ENCODE measurements at places on chromosomes 3 and 15.

- no peak for DNase-seq
These were observed 55.5 kb downstream of the SATB1 start for GRCh38 chr3:18369551-18370185.

DNA sequence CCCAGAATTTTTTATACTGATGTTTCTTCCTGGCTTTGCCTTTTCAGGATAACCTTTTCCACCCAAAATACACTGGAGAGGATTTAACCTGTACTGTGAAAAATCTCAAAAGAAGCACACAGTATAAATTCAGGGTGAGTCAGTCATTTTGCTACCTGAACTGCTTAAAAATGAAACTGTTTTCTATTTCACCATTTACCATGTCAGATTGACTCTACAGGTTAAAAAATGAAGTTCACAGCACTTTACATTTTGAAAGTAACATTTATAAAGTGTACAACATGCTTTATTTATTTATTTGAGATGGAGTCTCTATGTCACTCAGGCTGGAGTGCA is 115.2 kb downstream of the GHSR start:
- DNase-seq: no peak

- no peak for DNase-seq
These were observed 50.6 kb downstream of the CFAP20DC start for GRCh38 chr3:58999134-58999773.

GRCh38 chr3:48709051-48709461 is 8.0 kb downstream of the IP6K2 start:
- no peak for DNase-seq

DNA sequence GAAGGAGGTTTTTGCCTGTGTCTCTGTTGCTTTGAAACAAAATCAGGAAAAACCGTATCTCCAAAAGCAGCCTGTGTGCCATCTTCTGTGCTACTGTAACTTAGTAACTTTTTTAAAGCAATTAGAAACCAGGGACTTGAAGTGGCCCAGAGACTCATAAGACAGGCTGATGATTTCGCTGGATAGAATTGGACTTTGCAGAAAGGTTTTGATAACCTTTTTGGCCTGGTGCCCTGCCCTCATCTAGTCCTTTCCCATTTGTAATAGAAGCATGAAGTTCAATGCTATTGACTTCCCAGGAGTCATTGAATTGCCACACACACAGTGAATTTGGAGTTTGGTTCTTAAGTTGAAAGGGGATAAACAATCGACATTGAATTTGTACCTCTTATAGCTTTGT is 157.2 kb downstream of the PTPRG start:
- no peak for DNase-seq

DNA sequence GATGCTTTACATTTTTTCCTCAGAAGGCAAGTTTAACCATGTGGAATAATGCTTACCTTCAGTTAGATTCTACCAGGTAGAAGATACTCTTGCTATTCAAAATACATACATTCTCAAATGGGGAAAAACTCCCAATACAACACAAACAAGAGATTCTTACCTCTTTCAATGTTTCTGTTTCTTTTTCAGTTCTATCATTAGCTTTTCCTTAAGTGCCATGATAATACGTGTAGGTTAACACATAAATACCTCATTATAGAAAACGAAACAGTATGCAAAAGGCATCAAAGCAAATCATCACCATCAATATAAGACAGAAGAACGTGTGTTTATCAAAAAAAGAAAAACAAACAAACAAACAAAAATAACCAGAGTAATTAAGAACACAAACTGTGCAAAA is 300.7 kb upstream of the ROBO1 start:
- no peak for DNase-seq

GRCh38 chr3:35215525-35216500 is 423.5 kb upstream of the ARPP21 start:
- no peak for DNase-seq

GRCh38 chr3:109339197-109339596 is 1.9 kb upstream of the DPPA4 start:
- no peak for DNase-seq

DNA sequence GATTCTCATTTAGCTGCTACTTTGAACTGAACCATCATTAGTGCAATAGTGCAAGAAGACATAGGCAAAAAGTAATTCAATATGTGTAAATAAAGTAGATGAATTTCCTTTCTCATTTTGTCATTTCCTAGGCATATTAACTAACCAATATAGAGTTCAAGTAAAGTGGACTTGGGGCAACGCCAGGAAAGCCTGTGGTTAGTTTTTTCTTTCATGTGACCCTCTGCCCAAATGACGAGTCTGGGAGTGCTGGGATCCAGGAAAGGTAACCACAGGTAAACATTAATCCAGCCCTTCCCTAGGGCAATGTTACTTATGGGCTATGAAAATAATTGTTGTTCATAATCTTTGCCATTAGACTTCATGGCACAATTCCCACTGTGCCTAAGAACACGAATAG is 181.0 kb downstream of the VPS13C start:
- DNase-seq: no peak

- no peak for DNase-seq
These were observed 999.7 kb upstream of the ALCAM start for GRCh38 chr3:104367000-104367399.

GRCh38 chr15:98217356-98217755 is 256.9 kb downstream of the ARRDC4 start:
- DNase-seq: no peak

GRCh38 chr3:65037861-65038260 is 350.1 kb upstream of the ADAMTS9 start:
- DNase-seq: no peak

DNA sequence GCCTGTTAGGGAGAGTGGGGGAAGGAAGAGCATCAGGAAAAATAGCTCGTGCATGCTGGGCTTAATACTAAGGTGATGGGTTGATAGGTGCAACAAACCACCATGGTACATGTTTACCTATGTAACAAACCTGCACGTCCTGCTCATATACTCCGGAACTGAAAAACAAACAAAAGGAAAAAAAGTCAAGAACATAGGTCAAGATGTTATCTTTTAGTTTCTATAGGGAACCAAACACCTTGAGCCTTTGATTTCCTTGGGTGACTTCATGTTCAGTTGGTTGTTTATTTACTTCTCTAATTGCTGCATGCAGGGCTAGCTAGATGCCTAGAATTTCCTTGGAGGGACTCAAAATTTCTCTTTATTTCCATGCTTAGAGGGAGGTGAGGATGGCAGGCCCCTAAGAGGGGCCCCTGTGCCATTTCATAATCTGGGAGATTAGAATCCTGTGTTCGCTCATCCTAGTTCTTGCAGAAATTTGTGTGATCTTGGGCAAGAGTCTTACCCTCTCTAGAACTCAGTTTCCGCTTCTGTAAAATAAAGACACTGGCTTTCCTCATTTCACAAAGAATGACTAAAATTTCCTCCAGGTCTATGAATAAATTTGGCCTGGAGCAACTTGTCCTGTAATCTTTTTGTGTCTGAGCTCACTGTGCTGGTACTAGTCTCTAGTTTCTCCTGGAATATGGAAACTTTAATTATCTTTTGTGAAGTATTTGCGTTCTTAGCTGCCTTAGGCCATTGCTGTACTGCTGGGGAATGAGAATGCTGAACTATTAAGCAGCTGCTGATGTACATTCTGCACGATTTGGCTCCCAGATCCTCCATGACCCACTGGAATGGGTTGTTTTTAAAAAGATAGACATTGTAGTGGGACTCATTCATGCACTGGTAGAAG is 457.5 kb downstream of the EDEM1 start:
- no peak for DNase-seq

DNA sequence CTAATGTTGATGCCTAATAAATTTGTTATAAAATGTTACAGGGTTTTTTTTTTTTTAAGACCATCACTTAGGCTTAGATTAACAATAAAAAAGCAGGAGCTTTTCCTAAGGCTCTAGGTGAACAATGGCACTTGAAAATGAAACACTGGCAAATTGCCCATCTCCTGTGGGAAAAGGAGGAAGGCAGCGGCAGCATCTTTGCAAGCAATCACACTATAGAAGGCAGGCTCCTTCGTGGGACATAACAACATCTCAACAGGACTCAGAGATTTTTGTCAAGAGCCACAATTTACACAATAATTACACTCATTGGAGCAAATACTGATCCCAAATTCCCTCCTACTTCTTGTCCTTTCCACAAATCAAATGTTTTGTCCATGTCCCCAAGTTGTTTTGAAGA is 646.7 kb downstream of the ROBO2 start:
- DNase-seq: no peak

GRCh38 chr15:56124391-56124790 is 119.3 kb downstream of the RFX7 start:
- DNase-seq: no peak

- DNase-seq: no peak
These were observed 15.6 kb downstream of the SENP5 start for GRCh38 chr3:196883361-196883760.

DNA sequence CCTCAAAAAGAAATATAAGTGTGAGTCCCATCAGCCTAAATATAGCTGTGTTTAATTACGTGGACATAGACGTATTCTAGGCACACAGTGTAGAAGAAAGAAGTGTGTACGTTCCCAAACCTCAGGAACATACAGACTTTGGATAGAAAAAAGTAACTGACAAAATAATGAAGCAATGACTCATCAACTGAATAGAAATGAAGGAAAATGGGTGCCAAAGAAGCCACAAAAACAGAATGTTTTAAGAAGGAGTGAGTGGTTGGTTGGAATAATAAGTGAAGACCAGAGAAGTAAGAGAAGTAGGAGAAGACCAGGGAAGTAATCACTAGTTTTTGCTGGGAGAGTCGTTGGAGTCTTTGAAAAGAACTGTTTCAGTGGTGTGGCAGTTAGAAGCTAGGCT is 518.1 kb downstream of the ROBO1 start:
- no peak for DNase-seq

DNA sequence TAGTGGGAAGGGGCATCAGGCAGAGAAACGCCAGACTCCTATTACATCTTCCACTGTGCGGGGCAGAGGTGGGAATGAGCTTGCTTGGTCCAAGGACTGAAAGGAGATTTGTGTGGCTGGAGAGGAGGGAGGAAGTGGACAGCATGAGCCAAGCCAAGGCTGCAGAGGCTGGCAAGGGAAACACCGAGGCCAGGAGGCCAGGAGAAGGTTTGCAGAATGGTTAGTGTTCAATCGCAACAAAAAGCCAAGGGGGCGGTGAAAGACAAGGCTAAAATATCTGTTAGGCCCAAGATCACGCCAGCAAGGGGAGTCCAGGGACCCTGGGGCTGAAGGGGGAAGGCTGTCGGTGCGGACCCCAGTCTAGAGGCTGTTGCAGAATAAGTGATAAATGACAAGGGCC is 75.8 kb downstream of the CPN2 start:
- DNase-seq: no peak

DNA sequence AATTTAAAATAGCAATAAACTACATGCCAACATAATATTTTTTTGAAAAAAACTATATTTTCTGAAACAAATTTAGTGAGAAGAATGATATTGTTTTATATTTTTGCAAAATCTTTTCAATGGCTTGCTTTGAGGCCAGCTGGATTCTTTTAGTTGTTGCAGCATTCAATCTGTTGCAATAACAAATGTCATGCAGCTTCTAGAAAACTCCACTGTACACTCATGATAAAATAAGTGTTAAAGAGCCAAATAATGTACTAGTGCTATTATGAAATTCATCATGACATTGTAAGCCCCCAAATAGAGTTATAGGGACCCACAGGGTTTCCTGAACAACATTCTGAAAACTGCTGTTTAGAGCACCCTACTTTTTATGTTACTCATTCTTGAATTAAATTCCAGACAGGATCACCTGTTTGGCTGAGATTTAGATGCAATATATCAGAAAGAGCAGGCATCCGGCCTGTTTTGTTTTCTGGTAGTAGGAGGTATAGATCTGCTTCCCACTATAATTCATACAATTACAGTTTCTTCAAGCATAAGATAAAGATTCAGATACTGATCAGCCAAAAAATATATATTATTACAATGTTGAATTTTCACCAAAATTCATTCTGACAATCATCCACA is 703.0 kb upstream of the ZNF385D start:
- no peak for DNase-seq

GRCh38 chr3:29922992-29923746 is 642.3 kb downstream of the RBMS3 start:
- no peak for DNase-seq

- DNase-seq: no peak
These were observed 431.0 kb downstream of the EPHB1 start for GRCh38 chr3:135226057-135226456.

GRCh38 chr15:78415284-78415683 is 22.7 kb upstream of the IREB2 start:
- DNase-seq: no peak

- DNase-seq: no peak
These were observed 21.6 kb downstream of the FANCD2 start for GRCh38 chr3:10047876-10048275.

- DNase-seq: no peak
These were observed 76.2 kb downstream of the MB21D2 start for GRCh38 chr3:192841428-192841827.

GRCh38 chr3:100335434-100335833 is 877 bp downstream of the NIT2 start:
- DNase-seq: no peak

- no peak for DNase-seq
These were observed 99.5 kb downstream of the DNAJB8 start for GRCh38 chr3:128367221-128367620.

GRCh38 chr15:90075420-90076289 is 26.6 kb downstream of the IDH2 start:
- no peak for DNase-seq

- no peak for DNase-seq
These were observed 236.6 kb downstream of the TBC1D5 start for GRCh38 chr3:17505856-17506255.

- no peak for DNase-seq
These were observed 55.9 kb upstream of the PHLDB2 start for GRCh38 chr3:111803123-111803593.

- no peak for DNase-seq
These were observed 29.9 kb downstream of the TIGIT start for GRCh38 chr3:114323546-114324254.

- DNase-seq: no peak
These were observed 33.4 kb downstream of the LINGO1 start for GRCh38 chr15:77599357-77599756.

DNA sequence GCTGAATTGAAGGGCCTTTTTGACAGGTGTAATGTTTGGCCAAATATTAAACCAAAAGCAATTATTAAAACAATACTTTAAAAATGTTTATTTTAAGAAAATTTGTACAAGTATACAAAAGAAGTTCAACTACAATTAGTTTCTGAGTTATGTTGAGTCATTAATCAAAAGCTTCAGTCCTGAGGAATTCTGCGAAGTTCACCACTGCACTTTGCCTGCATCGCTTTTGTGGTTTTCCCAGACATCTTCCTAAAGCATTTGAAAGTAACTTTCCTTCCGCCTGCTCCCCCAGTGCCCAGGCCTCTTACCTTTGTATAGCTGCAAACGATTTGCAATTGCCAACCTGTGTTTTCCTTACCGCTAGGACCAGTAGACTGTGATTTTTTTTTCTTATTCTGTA is 69.5 kb downstream of the KCNAB1 start:
- DNase-seq: no peak

- DNase-seq: no peak
These were observed 80.7 kb upstream of the PSMD6 start for GRCh38 chr3:64104006-64104405.

- no peak for DNase-seq
These were observed 217.8 kb upstream of the EOMES start for GRCh38 chr3:27939940-27940339.

- no peak for DNase-seq
These were observed 129.9 kb upstream of the TSC22D2 start for GRCh38 chr3:150278195-150278594.

GRCh38 chr3:127208483-127209100 is 15.7 kb downstream of the PRR23E start:
- no peak for DNase-seq

GRCh38 chr3:72312339-72312738 is 527.4 kb upstream of the PROK2 start:
- no peak for DNase-seq

- DNase-seq: no peak
These were observed 2.4 kb upstream of the ETV5 start for GRCh38 chr3:186110975-186111974.

Measured in activated CD8-positive, alpha-beta memory T cell treated with anti-CD3 and anti-CD28 coated beads for 1 hour (primary cell).